ENCODE measurements at places on chromosomes 3 and 15.

DNA sequence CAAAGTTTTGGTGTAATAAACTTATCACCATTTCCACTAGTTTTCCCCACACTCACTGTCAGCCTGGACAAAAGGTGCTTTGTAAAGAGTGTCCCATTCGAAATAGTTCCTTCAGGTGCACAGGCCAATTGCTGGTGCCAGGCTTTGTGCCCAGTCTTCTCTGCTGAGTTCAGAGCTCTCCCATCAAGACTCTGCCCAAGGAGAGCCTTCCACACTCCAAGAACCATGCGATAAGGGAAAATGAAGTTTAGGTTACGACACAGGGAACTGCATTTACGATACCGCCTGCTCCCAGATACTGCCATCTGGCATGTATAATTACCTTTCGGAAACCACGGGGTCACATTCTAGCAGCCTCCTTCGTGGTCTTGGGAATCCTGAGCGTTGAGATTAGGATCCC, 379.6 kb downstream of the MECOM start:
- no peak for DNase-seq

DNA sequence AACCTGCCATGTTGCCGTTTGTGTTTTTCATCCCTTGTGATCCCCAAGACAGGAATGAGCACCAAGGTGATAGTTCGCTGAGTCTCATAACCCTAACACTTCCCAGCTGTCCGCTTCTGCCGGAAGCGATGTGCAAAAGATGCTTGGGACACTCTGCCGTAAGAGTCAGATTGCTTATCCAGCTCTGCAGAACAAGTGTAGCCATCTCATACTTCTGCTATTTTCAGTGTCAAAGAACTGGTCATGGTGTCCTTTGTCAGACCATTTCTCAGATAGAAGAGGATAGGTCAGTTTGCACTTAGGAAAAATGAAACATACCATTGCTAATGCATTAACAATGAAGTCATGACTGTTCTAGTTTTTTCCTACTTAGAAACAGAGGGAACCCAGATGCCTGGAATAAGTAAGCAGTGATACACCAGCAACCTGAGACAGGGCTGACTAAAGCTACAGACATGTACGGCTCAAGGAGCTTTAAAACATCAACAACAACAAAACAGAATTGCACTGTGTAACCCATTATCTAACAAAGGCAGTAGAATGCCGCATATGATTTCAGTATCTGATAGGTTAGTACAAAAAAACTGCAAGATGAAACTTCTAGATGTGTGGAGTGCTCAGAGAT, 134.0 kb upstream of the IL12A start:
- peak; percentile 83 for DNase-seq

- DNase-seq, result no peak
These were observed 643.1 kb downstream of the ZPLD1 start for GRCh38 chr3:103077910-103078309.

GRCh38 chr3:122745369-122746021, 48.1 kb downstream of the HSPBAP1 start:
- no peak for DNase-seq

DNA sequence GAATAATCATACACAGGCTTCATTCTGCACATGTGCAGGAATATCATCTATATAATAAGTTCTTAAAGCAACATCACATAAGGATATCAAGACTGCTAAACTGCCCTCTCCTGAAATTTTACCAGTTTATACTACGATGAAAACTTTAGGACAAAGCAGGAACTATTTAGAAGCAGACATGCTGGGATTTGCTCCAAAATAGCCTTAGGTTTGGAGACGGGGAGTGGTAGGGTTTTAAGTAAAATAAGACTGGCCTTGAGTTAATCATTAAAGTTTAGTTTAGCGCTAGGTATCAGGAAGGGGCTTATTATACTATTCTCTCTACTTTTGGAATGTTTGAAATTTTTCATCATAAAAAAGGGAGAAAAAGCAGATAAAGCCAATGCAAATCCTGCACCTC, 115.8 kb downstream of the SRGAP3 start:
- no peak for DNase-seq

DNA sequence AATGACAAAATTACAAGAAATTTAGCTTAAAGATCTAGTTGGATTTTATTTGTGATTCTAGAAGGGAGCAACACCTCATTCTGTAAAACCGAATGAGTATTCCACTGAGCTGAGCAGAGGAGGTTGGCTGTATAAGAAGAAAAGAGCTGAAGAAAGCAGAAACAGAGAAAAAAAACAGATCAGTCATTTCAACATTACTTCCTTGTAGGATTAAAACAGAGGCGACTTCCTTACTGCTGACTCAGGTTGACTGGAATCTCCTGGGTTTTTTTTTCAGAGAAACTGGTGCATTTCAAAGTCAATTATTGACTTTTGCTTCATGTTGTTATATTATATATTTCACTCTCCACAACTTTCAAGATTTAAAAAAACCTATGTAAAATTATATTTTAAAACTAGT, 368.1 kb upstream of the UBE2E2 start:
- DNase-seq, result no peak

DNA sequence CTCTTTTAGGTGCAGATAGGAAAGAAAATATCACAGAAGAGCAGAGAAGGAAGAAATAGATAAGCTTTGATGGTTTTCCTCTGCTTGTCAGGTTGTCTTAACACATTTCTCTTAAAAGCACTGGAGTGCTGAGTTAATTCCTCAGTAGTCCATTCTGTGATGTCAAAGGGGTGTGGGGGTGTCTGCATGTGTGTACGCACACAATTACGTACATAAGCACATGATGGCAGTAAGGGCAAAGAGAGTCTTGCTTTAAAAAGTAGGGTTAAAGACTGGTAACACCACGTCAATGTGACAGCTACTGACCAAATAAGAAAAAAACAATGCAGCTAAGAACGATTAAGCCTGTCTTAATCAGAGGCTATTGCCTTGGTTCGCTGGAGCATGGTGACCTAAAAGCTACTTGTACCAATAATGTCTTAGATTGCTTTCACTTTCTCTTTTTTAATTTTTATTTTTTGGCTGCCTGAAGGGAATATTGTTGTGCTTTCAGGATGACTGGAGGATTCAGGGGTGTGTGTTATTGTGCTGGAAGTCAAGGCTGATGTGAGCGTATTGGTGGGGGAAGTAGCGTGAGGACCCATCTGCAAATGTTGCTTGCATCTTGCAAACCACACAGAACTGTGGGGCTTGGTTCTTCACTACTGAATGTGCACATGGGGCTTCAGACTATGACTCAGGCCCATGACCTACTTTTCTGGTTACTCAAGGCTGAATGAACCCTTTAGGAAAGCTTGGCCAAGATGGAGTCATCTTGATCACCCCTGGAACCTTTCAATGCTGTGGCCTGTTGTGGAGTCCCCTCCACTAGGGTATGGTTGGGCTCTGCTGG, 417.8 kb upstream of the TPM1 start:
- DNase-seq, result peak; percentile 61

GRCh38 chr3:174440253-174440701, 418.9 kb upstream of the NAALADL2 start:
- no peak for DNase-seq

DNA sequence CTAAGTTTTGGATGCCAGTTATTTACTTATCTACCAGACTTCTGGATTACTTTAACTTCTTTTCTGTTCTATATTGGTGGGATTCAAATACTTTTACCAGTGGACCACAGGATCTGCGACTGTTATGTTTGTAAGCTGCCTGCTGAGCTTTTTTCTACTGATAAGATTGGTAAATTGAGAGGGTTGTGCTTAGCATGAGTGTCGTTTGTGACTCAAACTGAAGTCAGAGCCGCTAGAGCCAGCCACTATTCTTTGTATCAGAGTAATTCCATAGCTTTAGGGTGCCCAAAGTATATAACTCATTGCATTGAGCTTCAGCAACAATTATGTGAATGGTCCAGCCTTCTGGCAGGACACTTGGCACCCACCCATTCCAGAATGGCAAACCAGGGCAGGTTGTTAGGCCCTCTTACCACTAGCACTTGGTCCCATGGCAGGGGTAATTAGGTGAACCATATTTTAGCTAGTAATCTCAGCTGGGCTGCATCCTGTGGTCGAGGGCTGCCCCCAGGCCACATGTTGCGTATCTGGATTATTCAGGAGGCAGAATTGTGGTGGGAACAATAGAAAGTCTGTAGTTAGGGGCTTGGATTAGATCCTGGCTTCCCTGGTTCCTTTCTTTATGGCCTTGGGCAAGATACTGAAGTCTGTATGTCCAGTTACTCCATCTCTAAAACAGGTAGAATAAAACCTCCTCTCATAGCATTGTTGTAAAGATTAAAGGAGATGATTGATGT, 6.0 kb downstream of the PLCL2 start:
- DNase-seq, result no peak

DNA sequence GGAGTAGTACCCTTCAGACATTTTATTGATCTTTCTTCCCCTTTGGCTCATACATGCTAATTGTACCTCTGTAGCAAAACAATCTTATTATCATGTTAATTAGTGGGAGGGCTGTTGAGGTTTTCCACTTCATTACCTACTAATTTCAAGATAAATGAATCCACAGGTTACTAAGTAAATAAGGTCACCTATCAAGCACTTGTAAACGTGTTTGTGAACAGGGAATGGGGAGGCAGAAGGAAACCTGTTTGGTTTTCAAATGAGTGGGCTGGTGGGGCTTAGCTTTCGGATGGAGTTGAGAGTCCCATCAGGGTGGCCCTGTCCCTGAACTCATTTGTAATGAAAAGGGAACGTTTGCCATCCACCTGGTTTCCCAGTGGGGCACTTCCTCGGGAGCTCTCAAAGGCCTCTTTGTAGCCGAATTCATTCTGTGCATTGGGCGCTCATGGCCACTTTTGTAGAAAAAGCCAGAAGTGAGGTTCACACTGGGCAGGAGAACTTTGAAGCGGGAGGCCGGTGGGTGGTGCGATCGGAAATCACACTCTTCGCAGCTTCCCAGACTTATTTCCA, 419.8 kb upstream of the NR2F2 start:
- DNase-seq, result no peak

DNA sequence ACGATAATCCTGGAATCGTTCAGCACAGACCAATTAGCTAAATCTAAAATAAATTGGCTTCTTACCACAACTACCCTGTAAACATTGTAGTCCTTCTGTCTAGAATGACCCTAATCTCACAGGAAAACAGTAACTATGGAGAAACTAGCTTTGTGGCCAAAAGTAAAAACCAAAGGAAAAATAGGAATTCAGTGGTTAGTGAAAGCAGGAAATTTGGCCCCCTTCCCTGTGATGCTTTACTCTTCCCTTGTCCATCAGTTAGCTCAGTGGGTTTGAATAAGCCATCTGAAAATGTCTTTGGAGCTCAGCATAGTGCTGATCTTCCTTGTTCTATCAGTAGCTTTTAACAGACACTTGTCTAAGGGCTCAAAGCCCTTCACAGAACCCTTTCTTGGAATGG, 1.6 kb downstream of the NMD3 start:
- peak; percentile 39 for DNase-seq

DNA sequence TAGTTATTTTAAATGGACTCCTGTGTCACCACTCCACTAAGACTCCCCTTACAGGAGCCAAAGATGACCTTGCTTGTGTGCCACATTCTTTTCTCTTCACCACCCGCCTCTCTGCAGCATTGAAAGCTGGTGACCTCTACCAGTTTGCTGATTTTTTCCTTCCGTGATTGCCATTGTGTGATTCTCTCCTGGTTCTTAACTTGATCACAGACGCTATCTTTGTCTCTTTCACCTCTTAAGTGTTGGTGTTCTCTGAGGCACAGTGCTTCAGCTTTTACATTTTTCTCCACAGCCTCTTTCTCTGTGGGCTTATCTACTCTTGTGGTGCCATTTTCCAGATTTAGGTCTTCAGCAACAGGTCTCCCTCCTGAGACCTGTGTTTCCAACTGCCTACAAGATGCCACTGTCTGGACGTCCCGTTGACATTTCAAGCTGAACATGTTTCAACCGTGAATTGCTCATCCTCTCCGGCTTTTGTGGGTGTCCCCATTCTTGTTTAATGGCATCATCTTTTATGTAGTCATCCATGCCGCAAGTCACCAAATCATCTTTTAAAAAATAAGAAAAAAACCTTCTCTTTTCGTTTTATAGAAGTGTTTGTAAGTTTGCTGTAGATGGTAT, 26.5 kb downstream of the IQGAP1 start:
- no peak for DNase-seq

DNA sequence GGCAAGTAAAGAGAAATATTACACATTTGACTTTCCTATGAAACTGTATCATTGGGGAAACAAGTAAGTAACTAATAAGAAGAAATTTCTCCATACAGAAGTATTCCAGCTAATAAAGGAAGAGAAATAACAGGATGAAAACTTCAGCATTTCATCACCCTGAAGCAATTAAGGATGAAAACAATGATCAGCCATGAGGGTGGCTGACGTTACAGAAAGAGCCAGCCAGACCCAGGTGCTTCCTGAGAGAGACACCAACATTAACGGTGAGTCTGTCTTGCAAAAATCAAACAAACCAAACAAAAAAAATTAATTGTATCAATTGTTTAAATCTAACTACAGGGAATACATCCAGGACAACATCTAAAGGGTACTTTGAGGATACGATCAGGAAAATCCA, 190.0 kb downstream of the ARRDC4 start:
- no peak for DNase-seq

DNA sequence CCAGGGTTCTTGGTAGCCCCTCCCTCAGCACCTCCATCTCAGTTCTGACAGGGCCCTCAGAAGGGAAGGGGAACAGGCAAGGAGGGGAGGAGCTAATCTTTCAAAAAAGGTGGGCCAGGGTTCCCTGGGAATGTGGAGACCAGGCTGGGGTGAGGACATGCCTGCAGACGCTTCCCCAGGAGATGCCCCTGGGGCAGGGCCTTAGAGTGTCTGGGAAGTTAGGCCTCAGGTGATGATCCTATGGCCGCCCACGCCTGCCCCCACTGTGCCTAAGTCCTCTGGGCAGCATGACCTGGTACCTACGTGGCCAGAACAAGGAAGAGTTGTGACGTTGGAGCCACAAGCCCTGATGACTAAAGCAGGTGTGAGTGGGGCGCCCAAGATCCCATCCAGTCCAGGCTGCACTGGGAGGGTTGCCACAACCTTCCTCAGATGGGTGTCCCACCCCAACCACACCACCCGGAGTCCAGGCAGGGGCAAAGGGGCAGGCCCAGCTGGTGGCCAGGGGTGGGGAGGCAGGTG, 3.9 kb upstream of the SEMA3B start:
- no peak for DNase-seq

- no peak for DNase-seq
These were observed 119.5 kb upstream of the MLF1 start for GRCh38 chr3:158451405-158452055.

- peak; percentile 33 for DNase-seq
These were observed 439.2 kb upstream of the EPHA3 start for GRCh38 chr3:88668180-88668579.

DNA sequence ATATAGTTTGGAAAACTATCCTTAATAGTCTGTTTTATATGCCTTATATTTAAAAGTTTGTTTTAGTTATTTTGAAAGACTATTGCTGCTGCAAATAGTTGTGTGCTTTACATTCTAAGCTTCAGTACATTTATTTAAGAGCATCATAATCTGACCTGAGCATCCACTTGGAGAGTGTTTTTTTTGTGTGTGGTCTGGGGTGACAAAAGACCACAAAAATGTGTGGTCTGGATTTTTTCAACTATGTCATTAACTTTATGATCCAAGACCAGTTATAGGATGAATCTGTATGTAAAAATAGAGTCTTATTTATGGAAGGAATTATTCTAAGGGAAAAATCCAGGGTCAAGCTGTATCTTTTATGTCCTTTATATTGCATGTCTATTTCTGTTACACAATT, 77.4 kb downstream of the SLTM start:
- DNase-seq, result no peak

- DNase-seq, result no peak
These were observed 147.2 kb downstream of the STAG1 start for GRCh38 chr3:136604961-136605360.

Data from eye (tissue), 1 donor.